Muscle of leg (tissue), 16 donors: ENCODE measurements at places on chromosomes 11 and 22.

GRCh38 chr11:126655807-126656128 is 300.3 kb downstream of the ST3GAL4 start:
- no peak for DNase-seq

DNA sequence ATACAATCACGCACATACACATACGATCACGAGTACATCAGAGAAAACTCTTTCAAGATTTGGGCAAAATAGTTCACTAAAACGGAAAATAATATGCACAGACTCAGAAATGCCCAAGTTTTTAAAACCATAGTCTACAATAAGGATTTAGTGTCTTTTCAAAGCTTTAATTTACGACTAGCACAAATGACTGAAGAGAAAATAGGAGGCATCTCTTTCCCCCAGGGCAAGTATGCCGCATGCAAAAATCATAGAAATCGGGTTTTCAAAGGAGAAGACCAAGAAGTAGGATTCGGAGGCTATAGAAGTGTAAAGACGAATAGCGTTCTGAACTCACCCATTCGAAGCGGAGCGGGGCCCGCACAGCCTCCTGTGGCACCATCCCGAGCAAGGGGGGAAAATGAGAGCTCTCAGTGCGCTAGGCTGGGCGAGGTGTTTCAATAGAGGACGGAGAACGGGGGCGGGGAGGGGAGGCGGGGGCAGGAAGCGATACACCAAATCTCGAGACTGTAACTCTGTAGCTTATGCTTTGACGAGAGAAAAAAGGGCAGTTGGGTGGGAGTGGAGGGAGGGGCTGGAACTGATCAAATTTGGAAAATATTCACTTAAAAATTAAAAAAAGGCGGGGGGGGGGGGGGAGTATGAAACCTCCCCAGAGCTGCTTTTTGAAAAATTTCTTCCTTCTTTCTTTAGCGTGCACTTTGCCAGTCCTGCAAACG is 15.8 kb downstream of the BLID start:
- peak; percentile 94 for DNase-seq

- peak; percentile 88 for DNase-seq
These were observed 27.8 kb downstream of the CD82 start for GRCh38 chr11:44593251-44593650.

DNA sequence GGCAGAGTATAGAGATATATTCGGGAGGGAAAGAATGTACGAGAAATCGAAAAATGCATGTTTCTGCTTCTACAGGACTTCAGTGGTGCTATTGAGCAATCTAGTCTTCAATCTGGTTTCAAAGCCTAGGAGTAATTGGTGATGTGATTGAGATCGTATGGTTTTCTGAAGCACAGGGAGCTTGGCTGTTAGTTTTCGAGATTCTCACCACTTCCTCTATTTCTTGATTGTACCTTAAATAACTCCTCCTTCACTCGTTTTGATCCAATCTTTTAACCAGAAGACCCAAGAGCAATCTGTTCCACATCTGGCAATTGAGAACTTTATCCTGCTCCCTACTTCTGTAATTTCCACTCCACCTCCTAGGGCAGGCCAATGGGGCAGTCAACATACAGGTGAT is 518 bp downstream of the CCDC179 start:
- DNase-seq: no peak

- no peak for DNase-seq
These were observed 31.5 kb upstream of the SYT8 start for GRCh38 chr11:1803246-1803645.
